Left cardiac atrium (tissue), 4 donors: ENCODE measurements at places on chromosomes 7 and 10. TPM values are rescaled to one million over a fixed set of nuclear protein-coding genes. Genes with fewer than 3 reads are reported as not detected.

- DNase-seq: no peak
These were observed 84.4 kb downstream of the PARD3 start for GRCh38 chr10:34730726-34731125.

ODAD2 gene
- 0.41 TPM for total RNA-seq

DNA sequence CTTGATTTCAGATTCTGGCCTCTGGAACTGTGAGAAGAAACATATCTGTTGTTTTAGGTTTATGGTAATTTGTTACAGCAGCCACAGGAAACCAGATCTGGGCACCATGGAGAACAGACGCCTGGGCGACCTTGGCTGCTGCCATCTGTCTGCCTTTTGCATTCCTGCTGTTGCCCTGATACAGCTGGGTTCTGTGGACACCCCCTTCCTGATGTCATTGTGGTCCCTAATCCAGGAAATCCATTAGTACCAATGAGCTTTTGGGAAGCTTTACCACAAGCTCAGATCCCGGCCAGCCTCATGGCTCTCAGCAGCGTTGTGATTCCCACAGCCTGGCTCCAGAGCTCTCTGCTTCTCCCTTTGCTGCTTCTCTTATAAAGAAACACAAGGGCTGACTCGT lies 174.2 kb upstream of the NPS start:
- no peak for DNase-seq

DNA sequence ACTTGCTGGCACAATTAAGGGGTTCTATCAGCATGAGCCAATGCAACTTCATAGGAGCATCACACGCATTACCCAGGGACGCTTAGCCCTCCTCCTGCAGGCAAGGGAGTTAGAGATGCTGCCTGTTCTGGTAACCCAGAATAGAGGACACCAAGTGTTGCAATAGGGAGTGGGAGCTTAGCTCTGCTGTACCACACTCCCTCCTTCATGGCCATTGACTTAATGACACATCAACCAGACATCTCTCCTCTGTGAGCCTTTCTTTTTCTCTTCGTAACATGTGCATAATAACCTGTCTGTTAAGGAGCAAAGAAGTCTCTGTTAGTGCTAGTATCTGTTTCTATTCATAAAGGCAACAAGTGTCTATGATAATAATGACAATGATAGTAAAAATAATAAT lies 282.4 kb downstream of the SORCS3 start:
- DNase-seq: no peak

DNA sequence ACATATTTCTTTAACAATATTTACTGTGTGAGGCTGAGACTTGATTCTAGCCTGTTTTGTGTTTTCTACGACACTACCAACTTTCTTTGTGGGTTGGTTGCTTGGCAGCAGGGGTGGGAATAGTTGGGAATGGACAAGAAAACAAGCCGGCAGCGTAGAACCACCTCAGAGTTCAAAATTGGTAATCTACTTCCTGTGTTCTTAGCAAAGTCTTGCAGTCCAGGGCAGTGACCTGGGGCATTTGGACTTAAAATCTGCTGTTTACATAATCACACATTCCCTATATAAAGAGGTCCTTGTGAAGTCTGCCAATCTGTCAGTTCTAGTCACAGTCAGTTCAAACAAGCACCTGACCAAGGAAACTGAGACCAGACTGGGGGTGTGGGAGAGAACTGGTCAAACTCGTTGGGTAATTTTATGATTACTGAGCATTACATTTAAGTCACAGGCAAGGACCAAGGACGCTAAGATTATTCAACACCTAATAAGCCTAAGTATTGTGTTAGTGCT lies 167.9 kb downstream of the CPEB3 start:
- DNase-seq: peak; percentile 44

GRCh38 chr7:47456210-47456955 lies 125.5 kb downstream of the TNS3 start:
- DNase-seq: no peak

DOCK1 gene
- 27.3 TPM for total RNA-seq

GRCh38 chr10:21953585-21954057 lies 49.9 kb downstream of the DNAJC1 start:
- no peak for DNase-seq

GRCh38 chr10:1488970-1489548 lies 248.3 kb downstream of the ADARB2 start:
- DNase-seq: no peak

C10orf67 gene
- total RNA-seq: 0.10 TPM

- no peak for DNase-seq
These were observed 585.0 kb upstream of the FOXK1 start for GRCh38 chr7:4097001-4097609.

DNA sequence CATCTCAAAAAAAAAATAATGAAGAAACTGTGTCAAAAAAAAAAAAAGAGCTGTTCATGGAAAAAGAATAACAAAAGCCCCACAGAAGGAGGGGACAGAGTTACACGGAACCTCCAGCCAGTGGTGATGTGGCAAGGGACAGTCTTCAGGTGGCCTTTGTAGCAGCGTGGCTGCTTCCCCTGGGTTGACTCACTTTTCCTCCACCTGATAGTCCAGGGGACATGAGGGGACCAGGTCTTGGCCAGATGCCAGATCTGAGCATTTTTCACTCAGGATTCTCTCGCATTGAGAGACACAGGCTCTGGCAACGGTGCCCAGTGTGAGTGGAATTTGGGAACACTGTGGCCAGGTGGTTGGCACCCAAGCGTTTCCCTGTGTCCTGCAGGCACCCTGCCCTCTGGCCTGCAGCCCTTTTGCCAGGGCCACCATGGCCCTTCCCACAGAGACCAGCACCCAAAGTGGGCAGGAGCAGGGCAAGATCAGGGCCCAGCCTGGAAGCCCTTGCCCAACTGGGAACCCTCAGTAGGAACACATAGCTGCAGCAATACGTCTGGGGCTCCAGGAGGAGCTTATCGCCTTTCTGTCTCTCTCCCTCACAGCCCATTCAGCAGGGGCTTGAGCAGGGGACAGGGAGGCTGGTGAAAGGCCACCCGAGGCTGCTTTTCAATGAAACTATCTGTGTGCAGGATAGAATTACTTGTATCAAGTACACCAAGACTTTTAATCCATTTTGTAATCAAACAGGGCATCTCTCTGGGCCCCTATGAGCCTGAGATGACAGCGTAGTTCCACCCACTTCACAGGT lies 159.1 kb downstream of the UBE2H start:
- DNase-seq: no peak

ITGA8 gene
- total RNA-seq: 4.5 TPM

DNA sequence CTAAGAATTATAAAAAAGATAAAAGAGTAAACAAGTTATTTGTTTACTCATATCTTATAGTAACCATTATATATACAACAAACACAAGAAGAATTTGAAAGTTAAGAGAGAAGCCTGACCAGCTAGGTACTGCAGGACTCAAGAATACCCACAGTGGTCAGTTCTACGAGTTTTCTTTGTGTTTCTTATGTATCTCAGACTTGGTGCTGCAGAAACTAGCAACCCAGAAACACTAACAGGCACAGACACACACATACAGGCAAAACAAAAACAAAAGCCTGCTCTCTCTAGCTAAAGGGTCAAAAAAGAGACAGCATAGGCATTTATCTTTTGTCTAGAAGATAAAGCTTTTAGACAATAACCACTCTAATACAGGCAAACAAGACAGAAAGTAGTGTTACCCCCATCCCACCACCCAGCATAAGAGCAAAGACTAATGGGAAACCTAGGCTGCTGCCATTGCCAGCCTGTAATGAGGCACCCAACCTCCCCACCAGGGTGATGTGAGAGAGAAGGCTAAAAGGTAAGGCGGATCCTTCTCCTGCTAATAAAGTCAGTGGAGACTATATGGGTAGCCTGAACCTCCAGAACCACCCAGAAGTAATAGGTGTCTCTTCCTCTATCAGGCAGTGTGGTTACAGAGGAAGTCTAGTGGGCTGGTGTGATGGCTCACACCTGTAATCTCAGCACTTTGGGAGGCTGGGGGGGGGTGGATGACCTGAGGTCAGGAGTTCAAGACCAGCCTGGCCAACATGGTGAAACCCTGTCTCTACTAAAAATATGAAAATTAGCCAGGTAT lies 113.9 kb downstream of the DNAJC1 start:
- DNase-seq: no peak

GRCh38 chr7:30851651-30852307 lies 59.9 kb upstream of the AQP1 start:
- no peak for DNase-seq

GRCh38 chr10:48399056-48399541 lies 92.6 kb downstream of the MAPK8 start:
- DNase-seq: no peak

GRCh38 chr7:148434181-148434757 lies 156.3 kb upstream of the C7orf33 start:
- DNase-seq: no peak

ZNF33A gene
- 22.7 TPM for total RNA-seq

DNA sequence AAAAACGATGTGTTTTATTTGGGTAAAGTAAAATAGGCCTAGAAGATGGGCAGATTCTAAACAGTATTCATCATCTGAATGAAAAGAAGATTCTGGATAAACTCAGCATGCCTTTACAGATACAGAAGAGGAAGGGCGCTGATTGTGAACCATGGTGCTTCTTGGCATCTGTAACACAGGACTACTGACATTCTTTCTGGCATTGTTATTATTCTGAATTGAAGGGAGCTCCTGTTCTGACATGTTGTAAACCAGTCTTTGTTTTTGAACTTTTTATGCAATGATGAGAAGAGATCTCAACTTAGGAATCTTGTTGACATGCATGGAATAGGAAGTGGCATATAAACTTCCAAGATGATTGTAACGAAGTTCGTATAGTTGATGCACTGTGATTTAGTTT lies 13.5 kb downstream of the RPA3 start:
- DNase-seq: no peak

- no peak for DNase-seq
These were observed 37.9 kb upstream of the SLF2 start for GRCh38 chr10:100874702-100875483.

DNA sequence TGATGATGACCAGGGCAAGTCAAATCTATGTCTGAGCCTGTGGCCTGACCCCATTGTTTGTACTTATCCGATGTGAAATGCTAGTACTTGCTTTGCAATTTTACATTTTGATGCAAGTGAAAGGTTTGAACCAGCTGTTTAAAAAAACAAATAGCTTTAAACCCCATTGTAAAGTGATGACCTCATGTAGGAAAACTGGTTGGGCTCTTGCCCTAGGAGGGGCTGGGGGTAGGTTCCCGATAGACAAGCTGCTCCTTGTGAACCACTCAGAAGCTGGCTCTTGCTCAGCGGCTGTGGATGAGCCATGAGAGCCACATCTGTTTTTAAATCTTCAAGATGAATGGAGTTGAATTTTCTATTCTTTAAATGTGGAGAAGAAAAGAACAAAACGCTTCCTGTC lies 185.3 kb downstream of the WDR11 start:
- no peak for DNase-seq

- DNase-seq: no peak
These were observed 29.7 kb downstream of the TMEM248 start for GRCh38 chr7:66950763-66951162.

GRCh38 chr7:107043491-107043890 lies 1.0 kb upstream of the PRKAR2B start:
- DNase-seq: no peak

GRID1 gene
- 0.52 TPM for total RNA-seq

GRCh38 chr10:78115135-78115853 lies 81.6 kb downstream of the RPS24 start:
- no peak for DNase-seq

PIP gene
- not detected for total RNA-seq

DNA sequence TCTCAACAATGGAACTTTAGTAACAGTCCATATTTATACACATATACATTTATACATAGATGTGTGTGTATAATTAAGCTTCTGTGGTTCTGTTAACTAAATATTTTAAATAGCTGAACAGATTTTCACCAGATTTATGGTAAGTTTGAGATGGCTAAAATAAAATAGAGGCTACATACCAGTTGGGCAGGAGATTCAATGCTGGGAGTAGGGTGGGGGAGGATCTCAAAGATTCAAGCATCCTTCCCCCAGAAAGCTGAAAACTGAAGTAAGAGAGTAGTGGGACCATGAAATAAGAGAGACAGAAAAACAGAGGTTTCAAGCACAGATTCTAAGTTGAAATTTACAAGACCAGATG lies 14.0 kb downstream of the LRRC17 start:
- DNase-seq: no peak

DNA2 gene
- 3.3 TPM for total RNA-seq

FAM221A gene
- 4.1 TPM for total RNA-seq

SPDYE9 gene
- total RNA-seq: not detected

- DNase-seq: no peak
These were observed 1076.9 kb downstream of the CNTNAP2 start for GRCh38 chr7:147193476-147193875.

- no peak for DNase-seq
These were observed 4.7 kb upstream of the EBLN1 start for GRCh38 chr10:22222236-22223190.

DNA sequence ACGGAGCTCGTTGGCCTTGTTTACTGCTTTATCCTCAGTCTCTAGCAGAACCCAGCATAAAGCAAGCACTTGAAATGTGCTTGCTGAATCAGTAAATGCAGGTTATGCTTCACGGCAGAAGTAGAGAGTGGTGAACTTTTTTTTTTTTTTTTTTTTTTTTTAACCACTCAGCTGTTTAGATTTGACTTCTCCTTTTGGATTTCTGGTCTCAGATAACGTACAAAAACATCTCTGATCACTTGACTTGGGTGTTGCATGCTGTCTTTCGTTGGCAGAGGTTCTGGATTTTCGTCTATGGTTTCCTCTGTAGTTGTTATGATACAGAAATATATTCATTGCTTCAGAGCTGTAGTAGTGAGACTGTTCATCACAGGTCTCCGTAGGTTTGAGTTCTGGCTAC lies 242.5 kb upstream of the HABP2 start:
- DNase-seq: no peak

GRCh38 chr7:157267516-157267915 lies 69.3 kb upstream of the DNAJB6 start:
- no peak for DNase-seq

DNA sequence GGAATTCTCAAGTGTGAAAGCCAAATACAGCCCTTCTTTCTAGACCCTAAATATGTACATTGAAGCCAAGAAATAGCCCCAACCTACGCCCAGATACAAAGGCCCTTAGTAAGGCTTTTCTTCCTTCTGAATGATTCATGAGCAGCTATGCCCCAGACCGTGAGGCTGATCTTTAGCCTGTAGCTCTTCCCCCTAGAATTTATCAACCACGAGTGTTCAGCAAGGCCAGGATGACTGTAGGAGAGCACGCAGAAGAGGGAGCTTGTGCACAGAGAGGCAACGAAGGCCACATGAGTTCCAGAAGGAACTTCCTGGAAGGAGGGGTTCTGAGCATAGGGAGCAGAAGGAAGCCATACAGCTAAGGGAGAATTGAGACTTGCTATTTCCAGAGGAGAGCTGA lies 53.0 kb upstream of the HABP2 start:
- DNase-seq: no peak

TAS2R39 gene
- not detected for total RNA-seq

DYDC1 gene
- not detected for total RNA-seq

HOGA1 gene
- 7.7 TPM for total RNA-seq

TCAF2 gene
- 0.71 TPM for total RNA-seq

GRCh38 chr10:103540722-103541121 lies 47.2 kb downstream of the NEURL1 start:
- DNase-seq: no peak
